ENCODE measurements at places on chromosomes 16 and 17.

GRCh38 chr17:17186051-17186450 lies 20.1 kb downstream of the PLD6 start:
- peak; percentile 71 for DNase-seq

GRCh38 chr17:82689077-82689476 lies 9.4 kb downstream of the RAB40B start:
- DNase-seq = no peak

DNA sequence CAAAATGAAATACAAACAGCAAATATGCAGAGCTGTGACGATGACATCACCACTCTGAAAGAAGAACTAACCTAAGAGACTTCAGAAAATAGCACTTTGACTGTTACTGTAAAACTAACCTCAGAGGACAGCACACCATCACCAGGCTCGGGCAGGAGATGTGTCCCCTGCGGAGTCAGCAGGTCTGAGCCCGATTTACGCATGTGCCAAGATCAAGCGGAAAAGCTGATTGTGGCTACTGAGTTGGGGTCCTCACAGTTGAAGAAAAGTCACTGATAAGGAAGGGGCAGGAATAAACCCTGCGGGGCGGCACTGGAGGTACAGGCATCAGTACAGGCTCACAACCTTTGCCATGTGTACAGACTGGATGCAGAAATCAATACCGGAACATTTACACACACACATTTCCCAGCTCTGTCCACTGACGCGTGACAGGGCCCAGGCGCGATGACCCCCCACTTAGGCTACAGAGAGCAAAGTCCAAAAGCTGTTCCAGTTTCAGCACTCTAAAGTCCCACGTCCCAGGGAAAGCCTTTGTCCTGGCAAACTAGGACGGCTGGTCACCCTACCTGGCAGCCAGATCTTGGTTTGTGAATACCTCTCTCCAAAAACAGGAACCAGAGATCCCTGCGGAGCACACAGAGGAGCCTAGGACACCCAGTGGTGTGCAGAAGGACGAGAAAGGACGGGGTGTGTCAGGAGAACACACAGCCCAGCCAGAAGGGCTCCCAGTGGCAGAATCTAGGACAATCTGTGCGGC lies 21.5 kb downstream of the TRAP1 start:
- DNase-seq = no peak

DNA sequence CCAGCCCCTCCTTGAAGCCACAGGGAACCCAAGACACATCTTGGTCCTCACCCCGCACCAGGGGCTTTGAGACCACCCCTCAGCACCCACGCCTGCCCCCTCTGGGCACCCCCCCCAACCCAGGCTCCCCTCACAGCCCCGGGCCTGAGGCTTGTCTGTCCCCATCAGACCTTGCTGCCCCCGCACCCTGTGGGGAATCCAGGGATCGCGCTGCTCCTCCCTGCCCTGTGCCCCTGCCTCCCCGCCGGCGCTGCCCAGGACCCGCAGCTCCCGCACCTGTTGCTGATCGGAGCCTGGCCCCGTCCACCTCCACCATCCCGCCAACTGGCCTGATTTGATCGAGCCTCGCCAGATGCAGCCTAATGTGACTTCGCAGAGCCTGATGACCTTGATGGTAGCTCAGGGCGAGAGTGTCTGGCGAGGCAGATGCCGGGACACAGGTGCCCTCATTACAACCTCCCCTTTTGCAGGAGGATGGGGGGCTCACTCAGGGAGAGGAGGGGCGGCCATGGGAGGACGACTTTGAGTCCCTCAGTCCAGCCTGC lies 29.0 kb downstream of the SLC25A10 start:
- DNase-seq = no peak

DNA sequence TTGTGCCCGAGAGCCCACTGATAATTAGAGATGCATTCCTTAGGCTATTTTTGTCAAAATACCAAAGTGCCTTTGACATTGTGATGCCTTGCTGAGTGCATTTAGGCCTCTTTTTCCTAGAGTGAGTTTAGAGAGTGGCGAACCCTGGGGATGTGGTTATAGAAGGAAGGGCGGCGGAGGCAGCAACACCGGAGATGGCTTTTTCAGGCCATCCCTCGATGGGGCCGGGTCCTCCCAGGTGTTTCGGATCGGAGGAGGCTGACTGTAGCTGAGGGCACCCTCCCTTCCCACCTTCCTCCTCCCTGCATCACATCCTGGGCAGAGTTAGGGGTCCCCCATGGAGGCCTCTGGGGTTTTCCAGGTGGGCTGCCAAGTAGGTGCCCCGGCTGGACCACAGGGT lies 6.6 kb upstream of the SNAI3 start:
- DNase-seq = no peak

DNA sequence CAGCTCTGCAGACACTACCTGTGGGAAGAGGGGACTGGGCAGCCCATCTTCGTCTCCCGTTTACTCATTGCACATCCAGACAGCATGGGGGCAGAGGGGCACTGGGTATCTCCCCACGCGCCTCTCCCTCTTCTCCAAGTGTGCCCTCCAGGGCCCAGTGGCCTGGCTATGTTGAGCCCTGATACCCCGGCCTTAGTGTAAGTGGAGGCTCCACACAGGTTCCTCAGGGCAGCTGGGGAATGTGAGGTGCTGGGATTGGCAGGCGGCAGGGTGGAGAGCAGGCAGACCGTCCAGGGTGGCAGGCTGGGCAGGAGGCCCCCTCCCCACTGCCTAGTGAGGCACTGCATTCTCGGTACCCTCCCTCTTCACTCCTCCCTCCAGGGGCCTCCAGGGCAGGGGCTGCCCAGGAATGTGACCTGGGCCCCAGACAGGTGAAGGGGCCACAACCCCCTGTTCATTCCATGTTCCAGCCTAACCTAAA lies 13.2 kb upstream of the NAGLU start:
- no peak for DNase-seq

GRCh38 chr16:79856581-79856980 lies 256.0 kb upstream of the MAF start:
- DNase-seq = no peak

GRCh38 chr17:7260651-7261378 lies 1.5 kb downstream of the CLDN7 start:
- DNase-seq = no peak

DNA sequence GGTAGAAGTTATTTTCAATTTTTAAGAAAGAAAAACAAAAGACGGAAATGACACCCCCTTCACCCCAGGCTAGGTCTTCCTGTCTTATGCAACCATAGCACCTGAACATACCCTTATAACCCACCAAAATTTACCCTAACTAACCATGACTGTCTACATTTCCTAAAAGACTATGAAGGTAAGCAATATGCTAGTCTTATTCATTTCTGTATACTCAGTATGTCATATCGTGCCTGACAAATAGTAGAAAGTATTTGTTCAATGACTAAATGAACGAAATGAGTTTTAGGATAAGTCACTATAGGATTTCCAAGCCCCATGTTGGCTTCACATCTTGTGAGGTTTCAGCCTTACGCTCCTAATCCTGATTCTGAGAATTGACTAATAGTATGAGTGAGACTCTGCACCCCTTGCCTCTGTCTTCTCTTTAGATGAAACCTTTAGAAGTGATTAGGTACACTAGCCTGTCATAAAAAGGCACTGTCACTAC lies 6.5 kb downstream of the ADAT1 start:
- DNase-seq = peak; percentile 87

Measured in activated CD4-positive, alpha-beta T cell treated with anti-CD3 and anti-CD28 coated beads, Interleukin-2, Interleukin-4, amounts not matched to agents 100 ng/mL and 50 ng/mL, durations not matched to agents 16 hours and 8 hours (primary cell).